Stimulated activated naive CD4-positive, alpha-beta T cell treated with Interleukin-2 at 50 U/mL for 16 hours (primary cell): ENCODE measurements at places on chromosomes 6 and 20.
A peak's percentile ranks its signal among the peaks of the same experiment; 100 is the strongest.

- DNase-seq, result no peak
Measured at GRCh38 chr20:50291254-50292078, 100.8 kb downstream of the CEBPB start.

- DNase-seq, result no peak
Measured at GRCh38 chr20:16293590-16293989, 279.7 kb downstream of the KIF16B start.

DNA sequence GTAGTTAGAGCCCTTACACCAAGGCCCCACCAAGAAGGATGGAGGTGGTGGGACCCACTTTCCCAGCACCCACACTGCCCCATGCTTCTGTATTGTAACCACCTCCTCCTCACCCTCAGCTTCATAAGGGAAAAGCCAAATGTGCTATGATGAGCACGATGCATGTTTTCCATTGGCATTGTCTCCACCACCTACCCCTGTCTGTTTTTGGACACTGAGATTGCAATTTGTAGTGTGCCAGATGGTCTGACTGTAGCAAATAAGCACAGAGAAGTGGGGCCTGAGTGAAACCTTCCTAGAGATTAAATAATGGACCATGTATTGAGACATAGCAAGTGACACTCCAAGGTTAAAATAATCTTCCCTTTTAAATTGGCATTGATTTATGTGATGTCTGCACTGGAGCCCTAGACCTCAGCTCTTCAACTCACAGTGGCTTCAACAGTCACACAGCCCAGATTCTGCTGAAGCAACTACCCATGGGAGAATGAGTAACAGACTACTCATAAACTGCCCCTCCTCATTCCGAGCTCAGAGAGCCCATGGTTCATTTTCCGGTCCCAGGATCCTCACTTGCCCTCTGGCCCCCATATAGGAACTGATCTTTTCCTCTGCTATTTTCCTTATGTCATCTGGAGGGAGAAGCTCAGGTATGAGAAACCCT, 177.9 kb downstream of the COL9A1 start:
- no peak for DNase-seq

GRCh38 chr6:169014211-169015197, 239.1 kb downstream of the THBS2 start:
- no peak for DNase-seq

DNA sequence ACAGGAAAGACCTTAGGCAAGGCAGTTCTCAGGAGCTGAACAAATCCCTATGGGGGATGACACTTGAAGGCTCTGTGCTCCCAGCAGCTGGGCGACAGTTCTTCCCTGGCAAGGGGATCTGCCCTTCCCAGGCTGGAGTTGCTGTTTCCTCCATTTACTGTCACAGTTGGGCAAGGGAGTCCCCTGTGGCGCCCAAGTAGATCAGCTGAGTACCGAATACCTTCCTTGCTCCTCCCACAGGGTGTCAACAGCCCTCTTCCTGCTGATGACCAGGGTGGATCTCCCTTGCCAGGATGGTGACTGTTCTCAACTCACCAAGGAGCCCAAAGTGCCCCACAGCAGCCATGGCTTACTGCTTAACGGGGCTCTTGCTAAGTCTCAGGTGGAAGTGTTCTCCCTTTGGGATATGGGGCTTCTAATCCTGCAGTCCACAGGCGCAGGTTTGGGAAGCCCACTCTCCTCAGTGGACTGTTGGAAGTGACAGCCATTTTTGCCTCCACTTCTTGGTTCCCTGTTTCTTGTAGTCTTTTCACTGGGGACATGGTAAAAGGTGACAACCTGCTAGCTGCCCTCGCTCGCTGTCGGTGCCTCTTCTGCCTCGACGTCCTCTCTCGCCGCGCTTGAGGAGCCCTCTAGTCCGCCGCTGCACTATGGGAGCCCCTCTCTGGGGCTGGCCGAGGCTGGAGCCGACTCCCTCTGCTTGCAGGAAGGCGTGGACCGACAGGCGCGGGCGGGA, 5.7 kb upstream of the PSMG4 start:
- no peak for DNase-seq

GRCh38 chr20:5261763-5262162, 55.0 kb downstream of the PROKR2 start:
- DNase-seq, result no peak

GRCh38 chr6:2502998-2503674, 247.6 kb downstream of the MYLK4 start:
- no peak for DNase-seq

- no peak for DNase-seq
Measured at GRCh38 chr20:35200267-35200666, 26.2 kb upstream of the MMP24 start.

DNA sequence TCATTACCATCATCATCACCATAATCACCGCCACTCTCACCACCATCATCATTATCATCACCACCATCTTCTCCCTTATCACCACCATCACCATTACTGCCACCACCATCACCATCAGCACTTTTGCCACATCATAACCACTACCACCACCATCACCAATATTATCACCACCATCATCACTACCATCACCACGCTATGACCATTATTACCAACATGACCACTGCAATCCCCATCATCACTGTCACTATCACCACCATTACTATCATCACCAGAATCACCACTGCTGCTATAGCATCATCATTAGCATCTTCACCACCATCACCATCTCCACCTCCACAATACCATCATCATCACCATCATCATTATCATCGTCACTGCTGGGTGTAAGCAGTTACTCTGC, 25.6 kb downstream of the CST1 start:
- no peak for DNase-seq

GRCh38 chr20:45336530-45337366, 11.5 kb downstream of the SDC4 start:
- DNase-seq, result no peak

DNA sequence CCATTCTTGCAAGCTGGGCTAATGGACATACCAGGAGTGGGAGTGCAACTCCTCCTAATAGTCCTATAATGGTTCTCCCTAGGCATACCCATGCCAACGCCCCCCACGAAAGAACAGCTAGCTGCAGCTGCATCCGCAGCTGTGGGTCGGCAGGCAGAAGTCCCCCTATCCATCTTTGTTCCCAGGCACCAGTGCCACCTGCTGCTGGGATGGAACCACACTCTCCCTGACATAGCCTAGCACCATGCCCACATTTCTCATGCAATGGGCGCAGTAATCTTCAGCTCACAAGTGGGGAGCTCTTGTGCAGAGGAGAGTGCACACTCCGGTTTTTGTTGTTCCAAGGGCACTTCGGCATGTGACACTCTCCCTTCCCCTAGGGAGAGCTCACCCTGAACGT, 567.8 kb downstream of the GRIK2 start:
- no peak for DNase-seq

- no peak for DNase-seq
Measured at GRCh38 chr6:4413073-4413472, 277.7 kb upstream of the ECI2 start.

GRCh38 chr6:167932468-167933276, 64.8 kb upstream of the KIF25 start:
- DNase-seq, result no peak

DNA sequence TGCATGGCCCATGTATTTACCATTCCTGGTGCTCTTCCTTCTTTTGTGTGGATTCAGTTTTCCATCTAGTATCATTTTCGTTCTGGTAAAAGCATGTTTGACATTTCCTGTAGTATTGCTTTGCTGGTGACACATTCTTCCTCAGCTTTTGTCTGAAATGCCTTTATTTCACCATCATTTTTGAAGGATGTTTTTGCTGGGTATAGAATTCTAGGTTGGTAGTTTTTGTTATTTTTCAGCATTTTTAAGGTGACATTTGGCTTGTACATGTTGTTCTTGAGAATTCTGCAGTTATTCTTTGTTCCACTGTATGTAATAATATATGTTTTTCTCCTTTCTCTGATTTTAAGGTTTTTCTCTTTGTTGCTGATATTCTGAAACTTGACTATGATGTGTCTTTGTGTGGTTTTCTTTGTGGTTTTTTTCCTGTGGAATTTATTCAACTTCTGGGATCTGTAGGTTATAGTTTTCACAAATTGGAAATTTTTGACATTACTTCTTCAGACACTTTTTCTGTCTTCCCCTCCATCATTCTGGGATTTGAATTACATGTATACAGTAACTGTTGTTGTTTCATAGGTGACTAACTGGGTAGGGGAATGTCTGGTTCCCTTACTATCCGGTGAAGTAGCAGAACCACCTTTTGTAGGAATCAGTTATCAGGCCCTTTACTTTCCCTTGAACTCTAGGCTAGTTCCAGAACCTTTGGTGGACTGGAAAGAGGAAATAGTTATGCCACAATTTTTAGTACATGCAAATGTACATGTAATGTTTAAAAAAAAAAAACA, 30.2 kb downstream of the SNX9 start:
- no peak for DNase-seq

- DNase-seq, result no peak
Measured at GRCh38 chr6:41326092-41326491, 9.3 kb upstream of the NCR2 start.

DNA sequence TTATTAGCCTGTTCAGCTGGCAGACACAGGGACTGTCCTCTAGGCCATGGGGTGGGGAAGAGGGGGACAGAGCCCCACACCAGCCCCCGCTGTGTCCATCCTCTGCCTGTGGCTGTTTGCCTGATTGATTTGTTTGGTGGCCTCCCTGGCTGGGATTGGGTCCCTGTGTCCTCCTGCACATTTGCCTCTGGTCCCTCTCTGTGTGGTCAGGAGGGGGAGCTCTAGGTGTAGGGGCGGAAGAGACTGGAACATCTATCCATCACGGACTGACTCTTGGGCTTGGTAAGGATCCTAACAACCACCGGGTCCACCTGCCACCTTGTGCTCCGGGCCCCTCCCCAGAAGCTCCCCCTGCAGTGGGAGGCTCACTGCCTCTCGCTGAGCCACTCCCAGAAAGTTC, 38.4 kb upstream of the CCDC167 start:
- DNase-seq, result no peak

DNA sequence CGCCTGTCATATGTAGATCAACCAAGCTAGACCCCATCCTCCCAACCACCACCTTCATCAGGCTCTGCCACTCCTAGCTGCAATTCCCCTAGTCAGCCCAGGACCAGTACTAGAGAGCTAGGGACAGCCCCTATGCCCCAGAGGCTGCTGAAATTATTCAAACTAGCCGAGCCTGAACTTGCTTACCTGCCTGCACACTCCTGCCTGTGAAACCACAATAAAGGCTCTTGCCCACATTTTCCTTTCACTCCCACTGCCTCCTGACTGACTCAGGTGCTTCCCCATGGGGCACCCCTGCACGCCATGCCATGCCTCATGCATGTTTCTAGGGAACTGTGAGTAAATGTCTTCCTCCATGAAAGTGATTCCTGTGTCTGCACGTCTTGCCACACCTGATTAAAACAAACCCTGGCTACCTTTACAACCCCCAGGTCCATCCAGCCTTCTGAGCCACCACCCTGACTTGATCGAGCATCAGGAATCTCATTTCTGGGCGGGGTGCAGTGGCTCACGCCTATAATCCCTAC, 66.5 kb upstream of the IER3 start:
- DNase-seq, result peak; percentile 86
